ENCODE measurements at places on chromosomes 5 and 9. TPM values are rescaled to one million over a fixed set of nuclear protein-coding genes. Genes with fewer than 3 reads are reported as not detected.

Gene RNF183
- total RNA-seq: not detected

Gene GNA14
- not detected for total RNA-seq

Gene ERP44
- 23.6 TPM for total RNA-seq

Gene OCLN
- total RNA-seq: 4.1 TPM

Gene CDH9
- not detected for total RNA-seq

Gene FOXD4L3
- total RNA-seq: 0.04 TPM

Gene LMX1B
- 1.2 TPM for total RNA-seq

Gene WNT8A
- not detected for total RNA-seq

Gene POU5F2
- 0.07 TPM for total RNA-seq

Gene SLC45A2
- total RNA-seq: not detected

Gene DMRT3
- total RNA-seq: not detected

Gene CCDC152
- 2.8 TPM for total RNA-seq

Gene TOR4A
- 19.9 TPM for total RNA-seq

Gene BARHL1
- total RNA-seq: not detected

Gene CDX1
- not detected for total RNA-seq

Gene AGXT2
- total RNA-seq: not detected

Gene HAVCR1
- total RNA-seq: not detected

Gene DEPDC1B
- 33.4 TPM for total RNA-seq

Gene SHOC1
- total RNA-seq: 0.03 TPM

Gene NDFIP1
- total RNA-seq: 34.6 TPM

Gene LCN1
- total RNA-seq: not detected

Gene SLC6A18
- not detected for total RNA-seq

Gene JADE2
- 34.0 TPM for total RNA-seq

Gene C1QTNF2
- total RNA-seq: 0.25 TPM

Gene FBN2
- 81.6 TPM for total RNA-seq

Gene BAAT
- total RNA-seq: 0.04 TPM

Gene CDKN2B-AS1
- 0.71 TPM for total RNA-seq

Gene PTPRD
- 0.11 TPM for total RNA-seq

Data from foreskin keratinocyte (primary cell).